Activated T-helper 9 cell treated with anti-CD3 and anti-CD28 coated beads, Interleukin-2, amount 50 U/mL, for 16 hours (primary cell): ENCODE measurements at places on chromosomes 4 and X.

DNA sequence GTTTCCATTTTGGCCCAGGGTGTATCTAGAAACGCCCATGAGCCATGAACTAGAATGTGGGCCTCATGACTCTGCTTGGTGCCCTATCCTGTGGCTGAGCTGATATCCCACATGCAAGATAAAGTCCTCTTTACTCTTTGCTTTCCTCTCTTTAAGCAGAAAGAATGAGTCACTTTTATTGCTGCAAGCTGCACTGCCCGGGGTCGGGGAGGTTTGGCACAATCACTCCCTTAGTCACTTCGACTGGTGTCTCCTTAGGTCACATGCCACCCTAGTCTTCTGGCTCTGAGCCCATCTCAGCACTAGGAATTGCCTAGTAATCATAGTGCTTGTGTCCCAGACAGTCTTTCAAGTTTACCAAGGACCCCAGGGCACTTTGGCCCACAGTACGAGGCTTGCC is 75.1 kb upstream of the CXorf66 start:
- no peak for DNase-seq

- no peak for DNase-seq
Observed at GRCh38 chrX:38879631-38880220, 78.5 kb downstream of the MID1IP1 start.

GRCh38 chrX:116238093-116238492 is 67.5 kb downstream of the AGTR2 start:
- DNase-seq, result no peak

- DNase-seq, result no peak
Observed at GRCh38 chrX:12721042-12721441, 70.2 kb upstream of the PRPS2 start.

DNA sequence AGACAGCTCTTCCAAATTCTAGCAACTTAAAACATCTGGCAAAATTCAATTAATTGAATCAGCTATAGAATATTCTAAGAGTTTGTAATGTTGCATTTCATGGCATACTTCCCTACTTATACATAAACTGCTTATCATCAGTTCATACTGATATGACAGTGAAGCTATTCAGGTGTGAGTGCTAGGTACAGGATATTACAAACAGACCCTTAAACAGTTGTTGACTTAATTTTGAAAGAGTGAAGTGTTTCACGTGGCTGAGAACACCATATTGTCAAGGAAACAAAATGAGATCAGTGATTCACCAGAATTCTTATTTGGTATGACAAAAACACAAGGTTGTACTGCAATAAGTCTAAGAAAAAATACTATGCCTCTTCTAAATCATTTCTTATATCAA is 27.4 kb downstream of the CENPU start:
- no peak for DNase-seq

DNA sequence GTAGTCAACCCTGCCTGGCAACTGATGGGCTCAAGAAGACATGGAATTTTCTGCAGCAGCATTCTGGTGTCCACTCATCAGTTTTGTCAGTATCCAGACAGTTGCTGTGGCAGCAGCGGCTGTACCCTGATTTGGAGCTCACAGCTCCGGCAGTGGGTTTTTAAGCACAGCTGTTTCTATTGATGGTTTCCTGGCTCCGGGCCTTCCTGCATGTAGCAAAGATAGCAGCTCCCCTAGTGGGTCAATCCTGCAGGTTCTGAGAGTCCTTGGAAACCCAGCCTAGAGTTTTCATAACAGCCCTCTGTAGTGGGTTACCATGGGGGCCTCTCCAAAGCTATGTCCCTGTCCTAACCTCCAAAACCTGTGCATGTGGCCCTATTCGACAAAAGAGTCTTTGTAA is 84.0 kb upstream of the ATP6AP2 start:
- no peak for DNase-seq

GRCh38 chr4:5114950-5115349 is 63.7 kb downstream of the STK32B start:
- no peak for DNase-seq

- DNase-seq, result no peak
Observed at GRCh38 chr4:72006586-72006985, 25.2 kb upstream of the NPFFR2 start.

DNA sequence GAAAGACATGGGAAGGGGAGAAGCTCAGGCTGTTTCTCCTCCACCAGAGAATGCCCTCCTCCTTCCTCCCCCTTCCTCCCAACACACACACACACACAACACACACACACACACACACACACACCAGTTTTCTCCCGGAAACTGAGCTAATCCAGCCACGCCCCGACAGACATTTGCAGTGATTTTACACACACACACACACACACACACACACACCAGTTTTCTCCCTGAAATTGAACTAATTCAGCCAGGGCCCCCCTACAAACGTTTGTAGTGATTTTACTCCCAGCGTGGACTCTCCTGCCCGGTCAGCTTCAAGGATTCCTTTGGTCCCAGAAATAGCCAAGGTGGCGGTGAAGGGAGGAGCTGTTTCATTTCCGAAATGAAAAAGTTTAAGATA is 32.9 kb upstream of the STX18 start:
- DNase-seq, result no peak

- DNase-seq, result no peak
Observed at GRCh38 chrX:94576367-94577004, 902.5 kb downstream of the FAM133A start.

DNA sequence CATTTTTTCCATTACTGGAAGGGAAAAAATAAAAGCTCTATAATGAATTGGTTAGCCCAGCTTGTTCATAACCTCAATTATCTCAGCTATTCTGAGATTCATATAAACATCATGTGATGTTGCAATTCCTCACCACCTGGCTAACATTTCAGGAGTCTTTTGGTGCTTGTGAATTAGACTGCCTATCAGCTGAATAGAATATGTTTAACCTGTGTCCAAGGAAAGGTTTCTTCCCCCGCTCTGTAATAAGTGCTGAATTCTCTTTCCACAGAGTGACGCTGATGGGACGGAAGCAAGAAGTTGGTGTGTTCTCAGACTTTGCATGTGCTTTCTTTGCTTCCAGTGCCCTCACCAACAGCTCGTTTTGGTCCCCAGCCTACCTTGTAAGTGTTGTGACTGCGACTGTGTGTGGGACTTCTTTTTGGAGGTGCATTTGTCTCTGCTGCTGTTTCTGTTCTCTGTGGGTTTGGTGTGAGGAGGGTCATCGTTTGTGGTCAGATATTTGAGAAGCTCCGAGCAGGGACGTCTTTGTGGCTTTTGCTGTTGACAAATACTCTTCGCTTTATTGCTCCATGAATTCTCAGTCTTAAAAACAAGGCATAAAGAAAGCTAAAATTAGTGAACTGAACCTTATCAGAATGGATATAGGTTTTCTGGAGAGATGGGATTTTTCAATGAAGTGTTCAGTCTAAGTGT is 61.7 kb downstream of the PPARGC1A start:
- DNase-seq, result no peak

DNA sequence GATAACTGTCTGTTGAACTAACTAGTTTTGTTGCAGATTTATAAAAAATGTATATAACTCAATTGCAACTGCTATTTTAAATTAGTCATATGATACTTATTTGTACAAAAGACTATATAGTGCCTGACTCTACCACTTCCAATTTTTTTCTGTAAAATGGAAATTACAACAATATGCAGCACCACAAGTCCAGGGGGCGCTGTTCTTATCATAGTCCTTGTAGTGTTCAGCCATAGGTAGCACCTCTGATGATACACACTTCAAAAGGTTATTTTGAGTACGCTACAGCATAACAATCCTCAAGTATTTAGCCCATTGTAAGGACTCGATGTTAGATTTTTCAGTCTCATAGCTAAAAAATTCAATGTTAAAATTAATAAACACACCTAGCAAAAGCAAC is 174.9 kb downstream of the CORIN start:
- DNase-seq, result peak; percentile 2

GRCh38 chrX:49291615-49292337 is 11.7 kb upstream of the GAGE10 start:
- DNase-seq, result peak; percentile 45

DNA sequence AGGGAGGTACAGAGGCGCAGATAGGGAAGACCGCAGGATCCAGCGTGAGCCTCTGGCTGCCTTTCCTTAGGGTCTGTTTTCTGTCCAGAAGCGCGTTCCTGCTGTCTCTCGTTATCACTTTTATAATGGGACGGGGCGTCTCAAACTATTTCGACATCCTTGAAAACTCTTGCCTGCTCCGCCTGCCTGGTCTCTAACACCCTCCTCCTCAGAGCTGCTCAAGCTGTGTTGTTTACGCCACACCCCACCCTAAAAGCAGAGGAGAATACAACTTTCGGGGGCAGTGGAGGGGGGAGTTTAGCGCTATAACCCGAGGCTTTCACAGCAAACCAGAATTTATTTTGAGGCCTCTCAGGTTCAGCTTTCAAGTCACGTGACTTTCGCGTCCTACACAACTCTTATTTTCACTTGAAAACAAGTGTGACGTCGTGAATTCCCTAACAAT is 646 bp upstream of the FAM3A start:
- no peak for DNase-seq

- no peak for DNase-seq
Observed at GRCh38 chr4:173403051-173403450, 4.1 kb upstream of the SCRG1 start.

- DNase-seq, result no peak
Observed at GRCh38 chrX:21993265-21993664, 38.9 kb upstream of the PHEX start.

- DNase-seq, result no peak
Observed at GRCh38 chr4:46425775-46426400, 36.0 kb upstream of the GABRA2 start.

GRCh38 chrX:38151441-38151840 is 69.2 kb downstream of the SRPX start:
- no peak for DNase-seq

DNA sequence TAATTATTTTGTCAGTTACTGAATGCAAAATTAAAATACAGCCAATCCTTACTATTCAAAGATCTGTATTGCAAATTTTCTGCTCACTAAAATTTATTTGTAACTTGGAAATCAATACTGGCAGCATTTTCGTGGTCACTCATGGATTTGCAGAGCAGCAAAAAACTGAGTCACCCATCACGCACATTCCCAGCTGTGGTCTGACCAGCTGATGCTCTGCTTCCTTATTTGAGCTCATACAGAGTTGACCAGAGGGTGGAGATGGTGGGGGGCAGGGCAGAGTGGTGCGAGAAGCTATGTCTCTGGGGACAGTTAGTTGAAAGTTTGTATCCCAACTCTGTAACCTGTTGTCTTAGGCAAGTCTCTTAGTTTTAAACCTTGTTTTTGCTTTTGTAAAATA is 214.8 kb downstream of the SPCS3 start:
- no peak for DNase-seq

DNA sequence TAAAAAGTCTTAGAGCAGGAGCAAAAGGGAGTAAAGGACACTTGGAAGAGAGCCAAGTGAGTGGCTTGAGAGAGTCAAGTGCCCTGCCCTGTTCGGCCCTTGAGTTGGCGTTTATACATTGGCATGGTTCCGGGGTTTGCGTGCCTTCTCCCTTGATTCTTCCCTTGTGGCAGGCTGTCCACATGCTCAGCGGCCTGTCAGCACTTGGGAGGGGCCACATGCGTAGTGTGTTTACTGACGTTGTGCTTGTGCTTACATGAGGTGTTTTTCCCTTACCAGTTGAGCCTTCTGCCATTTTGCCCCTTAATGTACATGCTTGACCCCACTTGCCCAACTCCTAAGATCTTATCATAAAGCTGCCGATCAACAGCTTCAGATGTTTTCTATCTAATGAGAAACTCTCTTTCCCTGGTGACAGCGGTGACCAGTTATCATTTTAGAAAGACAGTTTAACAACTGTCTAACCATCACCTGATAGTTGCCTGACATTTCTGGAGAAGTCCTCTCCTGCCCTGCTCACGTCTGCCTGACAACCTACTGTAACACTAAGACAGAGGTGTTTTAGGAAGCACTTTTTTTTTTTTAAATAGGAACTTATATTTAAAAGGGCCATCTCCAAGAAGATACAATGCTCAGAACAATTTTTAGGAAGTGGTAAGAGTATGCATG is 49.5 kb upstream of the GC start:
- DNase-seq, result no peak

- DNase-seq, result no peak
Observed at GRCh38 chrX:50769389-50770063, 44.5 kb downstream of the SHROOM4 start.

GRCh38 chr4:151227172-151227571 is 49.8 kb upstream of the PRSS48 start:
- DNase-seq, result no peak

DNA sequence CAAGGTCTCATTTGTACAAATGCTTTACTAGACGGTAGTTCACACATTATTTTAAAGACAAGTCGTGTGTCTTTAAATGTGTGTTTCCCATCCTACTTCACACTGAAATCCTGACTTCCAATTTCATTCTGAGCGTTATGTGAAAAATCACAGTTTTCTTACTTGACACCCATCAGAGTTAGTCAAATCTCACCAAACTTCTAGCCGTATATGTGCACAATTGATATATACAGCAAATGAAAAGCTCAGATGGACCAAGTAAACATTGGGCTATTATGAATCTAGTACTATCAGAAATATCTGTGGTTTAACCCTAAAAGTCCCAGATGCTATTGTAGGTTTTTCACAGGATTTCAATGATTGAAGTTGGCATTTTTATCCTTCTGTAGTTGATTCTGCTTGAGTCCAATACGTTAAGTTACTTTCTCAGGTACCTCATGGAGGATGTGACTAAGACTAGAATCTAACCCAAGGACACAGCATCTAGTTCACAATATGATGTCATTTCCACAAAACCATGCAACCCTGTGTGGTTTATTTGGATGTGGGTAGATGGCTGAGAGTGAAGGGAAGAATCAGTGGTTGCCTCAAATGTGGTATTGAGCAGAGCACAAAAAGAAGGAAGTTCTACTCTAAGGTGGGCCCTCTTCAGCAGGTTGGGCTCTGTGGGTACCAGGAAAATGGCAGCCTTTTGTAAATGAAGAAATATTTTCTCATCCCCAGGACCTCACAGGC is 22.1 kb upstream of the TRIM60 start:
- DNase-seq, result no peak

DNA sequence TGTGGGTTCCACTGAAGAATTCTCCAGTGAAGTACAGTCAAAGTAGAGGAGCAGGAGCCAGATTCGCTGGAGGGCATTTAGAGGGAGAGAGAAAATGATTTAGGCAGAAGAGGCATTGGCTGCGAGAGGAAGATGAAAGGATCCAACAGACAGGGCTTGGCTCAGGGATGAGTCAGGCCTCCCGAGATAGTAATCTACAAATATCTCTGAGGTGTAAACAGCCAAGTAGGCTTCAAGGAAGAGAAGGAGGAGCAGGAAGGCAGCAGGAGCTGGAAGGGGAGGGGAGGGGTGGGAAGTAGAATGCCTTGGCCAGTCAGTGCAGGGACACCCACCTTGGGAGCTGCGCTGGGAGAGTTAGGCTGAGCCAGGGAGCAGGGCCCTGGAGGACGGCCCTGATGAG is 55.5 kb downstream of the PJA1 start:
- DNase-seq, result no peak

DNA sequence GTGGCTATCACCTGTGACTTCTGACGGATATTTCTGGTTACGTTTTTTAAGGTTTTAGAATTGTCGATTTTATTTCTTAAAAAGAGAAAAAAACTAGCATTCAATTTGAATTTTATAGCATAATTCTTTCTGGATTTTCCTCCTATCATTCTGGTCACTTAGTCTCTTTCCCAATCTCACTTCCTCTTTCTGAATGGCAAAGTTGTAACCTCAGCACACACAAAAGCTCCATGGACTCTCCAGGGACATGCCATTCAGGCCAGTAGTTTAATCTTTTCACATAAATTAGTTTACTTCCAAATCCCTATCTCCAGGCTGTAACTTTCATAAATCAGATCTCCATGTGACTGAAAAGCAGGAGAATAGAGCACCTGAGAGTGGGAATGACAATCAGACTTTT is 110.7 kb downstream of the ARAP2 start:
- DNase-seq, result no peak
